ENCODE measurements at places on chromosomes 2 and 18. TPM values are rescaled to one million over a fixed set of nuclear protein-coding genes. Genes with fewer than 3 reads are reported as not detected.

The CELF4 gene
- total RNA-seq = not detected

The WDR33 gene
- total RNA-seq = 36.6 TPM

The CNDP1 gene
- total RNA-seq = not detected

DNA sequence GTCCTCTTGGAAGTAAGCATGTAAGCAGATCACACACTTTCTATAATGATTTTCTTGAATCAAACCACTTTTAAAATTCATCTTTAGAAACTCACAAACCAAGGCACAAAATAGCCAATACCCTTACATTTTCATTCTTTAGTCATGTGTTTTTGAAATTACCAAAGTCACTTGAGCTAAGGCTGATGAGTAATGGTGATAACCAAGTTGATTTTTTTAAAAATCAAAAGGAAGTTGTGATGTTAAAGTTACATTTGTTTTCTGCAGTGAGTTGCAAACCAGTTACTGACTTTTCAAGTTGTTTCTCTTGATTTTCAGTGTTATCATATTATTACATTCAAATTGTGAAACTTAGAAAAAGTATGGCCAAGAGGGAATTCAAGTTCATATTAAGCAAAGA is 21.5 kb upstream of the IL18RAP start:
- no peak for DNase-seq

GRCh38 chr2:15749460-15750432 is 158.1 kb downstream of the DDX1 start:
- DNase-seq = no peak

- no peak for DNase-seq
Observed at GRCh38 chr2:212737392-212738172, 199.0 kb upstream of the ERBB4 start.

DNA sequence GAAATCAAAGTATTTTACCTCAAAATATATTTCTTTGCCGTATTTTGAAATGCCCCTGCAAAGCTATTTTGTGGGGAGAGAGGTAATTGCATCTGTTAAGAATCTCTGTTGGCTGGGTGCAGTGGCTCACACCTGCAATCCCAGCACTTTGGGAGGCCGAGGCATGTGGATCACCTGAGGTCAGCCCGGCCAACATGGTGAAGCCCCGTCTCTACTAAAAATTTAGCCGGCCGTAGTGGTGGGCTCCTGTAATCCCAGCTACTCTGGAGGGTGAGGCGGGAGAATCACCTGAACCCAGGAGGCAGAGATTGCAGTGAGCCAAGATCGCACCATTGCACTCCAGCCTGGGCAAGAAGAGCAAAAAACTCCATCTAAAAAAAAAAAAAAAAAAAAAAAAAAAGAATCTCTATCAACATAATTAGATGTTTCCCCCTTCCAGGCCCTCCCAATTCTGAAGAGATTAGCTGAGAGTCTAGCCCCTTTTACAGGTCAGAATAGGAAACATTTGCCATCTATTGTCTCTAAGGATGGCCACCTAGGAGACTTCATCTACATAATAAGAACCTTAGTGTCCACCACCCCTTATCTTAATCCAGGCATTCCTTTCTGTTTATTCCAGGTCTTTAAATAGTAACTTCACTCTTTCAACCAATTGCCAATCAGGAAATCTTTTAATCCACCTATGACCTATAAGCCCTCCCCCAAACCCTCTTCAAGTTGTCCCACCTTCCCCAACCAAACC is 3.5 kb upstream of the TRAPPC8 start:
- no peak for DNase-seq

- DNase-seq = no peak
Observed at GRCh38 chr2:11567631-11568031, 33.8 kb downstream of the GREB1 start.

DNA sequence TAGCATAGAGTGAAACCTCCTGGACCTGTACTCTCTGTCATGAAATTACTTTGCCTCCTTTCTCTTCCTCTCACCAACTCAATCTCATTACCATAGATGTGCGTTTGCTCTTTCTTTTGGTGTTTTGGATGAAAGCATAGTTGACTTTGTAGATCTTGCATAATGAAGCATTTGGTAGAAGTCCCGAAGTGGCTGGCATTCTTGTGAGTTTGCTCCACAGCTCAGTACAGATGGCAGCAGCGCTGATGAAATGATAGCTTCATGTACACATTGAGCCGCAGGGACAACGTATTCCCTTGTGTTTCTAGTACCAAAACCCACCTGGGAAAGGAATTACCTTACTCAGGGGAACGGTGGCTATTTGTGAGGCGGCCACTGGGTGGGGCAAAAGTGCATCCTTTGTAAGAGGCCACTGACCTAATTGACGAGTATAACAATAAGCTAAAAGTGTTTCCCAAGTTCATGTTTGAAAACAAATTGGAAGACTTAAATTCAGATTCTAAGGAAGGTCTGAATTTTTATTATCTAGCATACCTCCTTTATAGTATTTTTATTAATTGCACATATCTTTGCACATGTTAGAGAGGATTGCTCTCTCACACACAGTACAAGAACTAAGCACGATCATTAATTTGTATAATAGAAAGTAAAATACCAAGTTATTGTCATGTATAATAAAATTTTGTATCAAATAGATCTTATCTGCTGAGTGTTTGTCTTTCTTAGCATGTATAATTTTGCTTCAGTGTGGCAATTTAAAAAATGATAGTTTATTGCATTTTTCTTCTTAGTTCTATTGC is 25.4 kb upstream of the CDH7 start:
- DNase-seq = no peak
